ENCODE measurements at places on chromosomes 3 and 15.

GRCh38 chr3:4351164-4351855 lies 48.1 kb downstream of the SETMAR start:
- DNase-seq, result no peak

- peak; percentile 83 for DNase-seq
These were observed 10.7 kb upstream of the TRAK1 start for GRCh38 chr3:42080453-42080872.

GRCh38 chr3:62255758-62256157 lies 117.6 kb downstream of the FEZF2 start:
- no peak for DNase-seq

DNA sequence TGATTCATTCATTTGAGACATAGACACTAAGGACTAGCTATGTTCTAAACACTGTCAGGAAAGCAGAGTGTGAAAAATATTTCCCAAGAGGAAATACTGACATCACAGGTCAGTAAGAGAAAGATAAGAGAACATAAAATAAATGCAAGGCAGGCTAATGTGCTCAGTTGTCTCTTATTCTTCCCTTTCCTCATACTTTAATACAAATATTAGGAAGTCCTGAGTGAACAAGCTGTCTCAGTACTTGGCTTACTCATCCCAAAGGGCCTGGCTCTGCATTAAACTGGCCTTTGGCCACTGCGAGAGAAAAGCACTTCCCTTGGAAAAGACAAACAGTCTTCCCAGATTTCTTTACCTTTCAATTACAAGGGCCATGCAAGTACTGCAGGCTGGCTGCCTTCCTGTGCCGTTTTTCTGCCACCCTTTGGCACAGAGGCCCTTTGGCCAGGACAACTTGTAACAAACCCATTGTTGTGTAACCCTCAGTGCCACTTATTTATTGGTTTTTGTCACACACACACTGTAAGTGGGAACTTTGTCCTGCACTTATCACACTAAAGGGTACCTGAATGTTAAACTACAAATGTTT lies 31.7 kb downstream of the EDC3 start:
- DNase-seq, result peak; percentile 20
